Activated naive CD8-positive, alpha-beta T cell treated with anti-CD3 and anti-CD28 coated beads for 36 hours (primary cell): ENCODE measurements at places on chromosomes 6 and 20. TPM values are rescaled to one million over a fixed set of nuclear protein-coding genes. Genes with fewer than 3 reads are reported as not detected.

PLCB1 gene
- total RNA-seq: 2.2 TPM

EPHA7 gene
- not detected for total RNA-seq

C6orf132 gene
- total RNA-seq: 0.18 TPM

CGAS gene
- total RNA-seq: 29.5 TPM

ARFGEF3 gene
- 1.7 TPM for total RNA-seq

ASCC3 gene
- total RNA-seq: 53.6 TPM

OR12D3 gene
- total RNA-seq: not detected

EHMT2 gene
- total RNA-seq: 64.0 TPM

MCCD1 gene
- total RNA-seq: not detected

TMEM200A gene
- not detected for total RNA-seq

RIPOR2 gene
- 75.2 TPM for total RNA-seq

NXT1 gene
- 55.9 TPM for total RNA-seq

EYS gene
- total RNA-seq: not detected
